ENCODE measurements at places on chromosomes 2 and 18. TPM values are rescaled to one million over a fixed set of nuclear protein-coding genes. Genes with fewer than 3 reads are reported as not detected.

BOLL gene
- total RNA-seq = not detected

C2orf66 gene
- total RNA-seq = 0.59 TPM

NMUR1 gene
- 0.07 TPM for total RNA-seq

EFR3B gene
- total RNA-seq = 2.4 TPM

CNNM4 gene
- 4.4 TPM for total RNA-seq

All from smooth muscle cell of the pulmonary artery (primary cell).